Neural progenitor cell (in vitro differentiated cells): ENCODE measurements at places on chromosomes 2 and 18.

- DNase-seq, result no peak
Measured at GRCh38 chr2:109125593-109126500, 3.2 kb upstream of the SH3RF3 start.

- no peak for DNase-seq
Measured at GRCh38 chr18:10270151-10270571, 184.3 kb upstream of the APCDD1 start.

GRCh38 chr18:63775166-63775730, at the start of gene SERPINB7:
TSS of gene SERPINB7 (plus strand) at chr18:63775418. CDS start at chr18:63782373, 6,955 bp downstream.
- no peak for DNase-seq

DNA sequence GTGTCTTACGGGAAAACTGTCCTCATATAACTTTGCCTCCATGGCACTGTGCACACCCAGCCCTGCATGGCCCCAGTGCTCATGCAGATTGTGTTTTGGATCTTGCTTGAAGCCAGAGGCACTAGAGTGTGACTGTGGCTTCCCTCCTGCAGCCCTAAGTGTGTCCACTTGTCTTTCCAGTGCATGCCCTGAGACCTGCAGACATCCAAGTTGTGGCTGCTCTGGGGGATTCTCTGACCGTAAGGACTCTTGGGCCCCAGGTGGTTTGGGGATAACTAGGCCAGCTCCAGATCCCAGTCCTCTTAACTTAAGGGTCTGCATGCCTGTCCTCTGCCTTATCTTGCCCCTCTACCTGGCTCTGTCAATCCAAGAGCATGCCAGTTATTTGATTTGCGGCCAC, 96.6 kb downstream of the PLB1 start:
- no peak for DNase-seq

GRCh38 chr2:153770359-153770991, 101.2 kb upstream of the GALNT13 start:
- peak; percentile 22 for DNase-seq

DNA sequence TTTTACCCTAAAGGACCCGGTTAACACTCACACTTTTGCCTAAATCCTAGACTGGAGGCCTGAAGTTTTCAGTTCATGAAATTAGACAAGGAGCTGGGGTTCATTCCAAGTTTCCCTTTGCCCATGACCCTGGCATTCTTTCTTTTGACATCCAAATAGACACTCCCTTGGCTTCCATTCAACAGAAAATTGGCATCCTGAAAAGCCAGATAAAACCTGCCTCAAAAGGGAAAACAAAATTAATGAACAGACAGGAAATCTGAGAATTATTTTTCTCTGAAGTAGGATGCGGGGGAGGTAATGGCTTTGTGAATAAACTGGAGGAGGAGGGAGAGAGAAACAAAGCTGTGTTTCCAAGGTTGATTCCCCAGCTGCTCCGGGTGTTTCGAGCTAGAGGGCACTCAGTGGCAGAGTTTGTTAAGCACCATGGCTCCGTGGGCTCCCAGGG, 41.0 kb downstream of the SPP2 start:
- DNase-seq, result no peak

DNA sequence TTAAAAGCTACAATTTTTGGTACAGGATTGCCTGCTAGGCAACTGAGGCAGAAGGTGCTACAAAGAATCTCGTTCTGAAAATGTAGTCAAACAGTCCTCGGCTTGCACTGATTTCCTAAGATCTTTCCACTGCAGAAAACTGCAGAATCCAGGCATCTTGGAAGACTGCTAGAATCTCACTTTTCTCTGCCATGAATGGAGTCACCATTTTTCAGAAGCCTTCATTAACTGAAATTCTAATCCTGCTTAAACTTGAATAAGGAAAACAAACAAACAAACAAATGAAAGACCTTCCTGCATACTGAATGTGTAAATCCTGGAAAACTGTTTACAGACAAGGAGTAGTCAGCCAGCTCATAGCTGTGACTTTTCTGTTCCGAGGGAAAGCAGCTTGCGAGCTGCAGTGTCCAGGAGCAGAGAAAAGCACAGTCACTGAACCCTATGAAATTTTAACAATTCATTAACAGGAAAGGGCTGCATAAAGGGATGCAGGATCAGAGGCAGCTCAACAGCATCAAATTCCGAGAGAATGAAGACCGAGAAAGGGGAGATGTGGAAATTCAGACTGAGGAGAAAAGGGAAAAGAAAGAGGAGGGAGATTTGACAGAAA, 210.5 kb upstream of the PIK3C3 start:
- peak; percentile 60 for DNase-seq

GRCh38 chr2:162926907-162927306, 88.3 kb upstream of the KCNH7 start:
- DNase-seq, result no peak

DNA sequence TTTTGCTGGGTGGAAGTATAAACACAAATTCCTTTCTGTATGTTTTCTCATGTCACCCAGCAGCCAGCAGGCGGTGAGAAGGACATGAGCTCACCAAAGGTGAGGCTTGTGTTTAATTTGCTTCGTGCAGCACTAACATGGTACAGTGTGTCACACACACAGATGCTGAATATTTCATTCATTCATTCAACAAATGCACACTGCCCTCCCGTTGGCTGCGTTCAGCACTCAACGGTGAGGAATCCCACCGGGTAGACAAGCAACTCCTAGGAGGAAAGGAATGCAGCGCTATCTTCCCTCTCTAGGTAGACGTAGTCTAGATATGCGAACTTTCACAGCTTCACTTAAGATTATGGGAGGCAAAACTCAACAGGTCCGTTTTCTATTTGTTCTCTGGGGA, 85.1 kb downstream of the LONRF2 start:
- no peak for DNase-seq

DNA sequence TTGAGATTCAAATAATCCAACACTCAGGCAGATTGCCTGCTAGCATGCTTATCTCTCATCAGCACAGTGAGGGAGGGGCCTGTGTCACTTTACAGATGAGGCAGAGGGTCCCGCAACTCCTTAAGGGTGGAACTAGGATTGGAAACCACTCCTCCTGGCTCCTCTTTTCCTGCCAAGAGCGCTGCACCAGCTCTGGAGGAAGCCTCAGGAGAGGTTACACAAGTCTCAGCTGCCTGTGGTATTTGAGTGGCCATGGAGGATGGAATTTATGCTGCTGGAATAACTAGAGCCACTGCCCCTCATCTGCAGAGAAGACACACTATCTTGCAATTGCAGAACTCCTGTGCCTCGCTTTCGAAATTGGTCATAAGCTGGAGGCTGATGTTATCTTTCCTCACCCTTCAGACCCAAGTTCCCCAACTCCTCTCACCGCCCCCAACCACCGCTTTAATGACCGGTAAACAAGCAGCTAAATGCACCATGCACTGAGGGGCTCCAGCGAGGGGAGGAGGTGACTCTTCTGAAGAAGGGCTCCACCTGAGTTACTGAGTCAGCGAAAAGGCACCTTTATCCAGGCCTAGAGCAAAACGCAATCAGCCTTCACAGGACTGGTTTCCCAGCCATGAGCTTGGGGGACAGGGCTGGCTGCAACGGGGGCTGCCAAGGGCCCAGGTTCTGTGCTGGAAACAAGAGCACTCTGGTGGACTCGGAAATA, 245.8 kb downstream of the SOX11 start:
- no peak for DNase-seq

DNA sequence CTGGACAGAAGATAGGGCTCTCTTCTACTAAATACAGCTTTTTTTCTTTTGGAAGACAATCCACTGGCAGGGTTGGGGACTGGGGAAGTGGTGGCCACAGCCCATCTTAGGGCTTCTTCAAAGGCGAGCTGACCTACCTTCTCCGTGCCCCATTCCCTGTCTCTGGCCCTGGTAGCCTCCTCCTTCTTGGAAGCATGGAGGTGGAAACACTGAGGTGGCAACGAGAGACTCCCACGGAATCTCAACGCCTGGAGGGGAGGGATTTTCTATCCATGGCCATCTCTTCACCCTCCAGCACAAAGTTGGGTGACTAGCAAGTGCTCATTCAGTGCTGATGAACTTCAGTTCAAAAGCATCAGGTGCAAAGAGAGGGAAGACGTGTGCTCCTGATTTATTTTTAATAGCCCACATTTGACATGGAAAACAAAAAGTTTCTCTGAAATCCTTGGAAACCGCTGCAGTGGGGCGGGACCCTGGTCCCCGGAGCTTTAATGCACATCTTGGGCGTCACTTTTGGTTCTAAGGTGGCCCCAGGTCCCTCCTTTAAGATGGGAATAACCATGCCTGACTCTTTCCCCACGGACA, 633 bp upstream of the ARMC9 start:
- DNase-seq, result no peak

- no peak for DNase-seq
Measured at GRCh38 chr2:189012351-189012750, 38.2 kb downstream of the COL3A1 start.

DNA sequence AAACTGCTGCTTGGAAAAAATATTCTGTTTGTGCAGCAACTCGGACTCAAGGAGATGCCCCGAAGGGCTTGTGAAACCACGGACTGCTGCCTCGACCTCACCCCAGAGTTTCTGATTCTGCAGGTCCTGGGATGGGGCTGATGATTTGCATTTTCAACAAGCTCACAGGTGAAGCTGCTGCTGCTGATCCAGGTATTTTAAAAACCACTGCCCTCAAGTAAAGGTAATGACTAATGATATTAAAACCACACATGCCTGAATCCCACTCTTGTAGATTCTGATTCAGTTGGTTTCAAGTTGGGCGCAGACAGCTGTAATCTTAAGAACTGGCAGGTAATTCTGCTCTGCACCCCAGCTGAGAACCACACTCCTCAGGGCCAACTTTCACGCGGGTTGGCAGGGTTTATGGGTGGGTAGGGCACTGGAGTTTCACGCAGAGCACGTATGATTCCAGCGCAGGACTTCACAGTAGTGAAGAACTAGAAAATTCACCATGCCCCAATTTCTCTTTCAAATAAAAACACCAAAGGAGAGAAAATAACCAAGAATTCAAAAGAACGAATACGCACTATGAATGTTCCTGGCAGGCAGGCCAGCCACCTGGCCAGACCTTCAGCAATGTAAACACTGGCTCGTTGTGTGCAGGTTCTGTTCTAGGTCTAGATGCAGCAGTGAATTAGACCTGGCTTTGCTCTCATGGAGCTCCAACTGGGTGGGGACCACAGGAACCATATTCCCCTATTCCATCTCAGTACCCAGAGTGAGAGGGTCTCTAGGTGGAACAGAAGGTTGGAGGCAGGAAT, 74.6 kb upstream of the ZFP36L2 start:
- DNase-seq, result no peak

- DNase-seq, result peak; percentile 58
Measured at GRCh38 chr2:105125428-105125827, 87.6 kb downstream of the MRPS9 start.

DNA sequence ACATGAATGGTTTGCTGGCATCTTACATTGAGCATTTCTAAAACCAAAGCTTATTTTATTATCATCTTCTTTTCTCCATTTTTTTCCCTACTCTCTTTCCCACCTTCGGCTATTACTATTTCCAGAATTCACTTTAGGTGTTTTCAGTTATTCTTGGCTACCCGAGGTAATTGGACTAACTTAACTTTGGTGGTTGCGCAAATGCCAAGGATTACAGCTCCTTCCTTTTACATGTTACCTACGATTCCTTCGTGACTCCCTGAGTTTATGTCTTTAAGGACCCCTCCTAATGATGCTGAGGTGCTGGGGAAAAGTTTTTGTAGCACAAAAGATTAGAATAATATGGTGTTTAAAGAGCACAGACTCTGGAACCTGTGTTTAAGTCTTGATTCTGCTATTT, 14.3 kb downstream of the KIAA1328 start:
- no peak for DNase-seq

- no peak for DNase-seq
Measured at GRCh38 chr2:28403370-28403956, 10.8 kb downstream of the FOSL2 start.

DNA sequence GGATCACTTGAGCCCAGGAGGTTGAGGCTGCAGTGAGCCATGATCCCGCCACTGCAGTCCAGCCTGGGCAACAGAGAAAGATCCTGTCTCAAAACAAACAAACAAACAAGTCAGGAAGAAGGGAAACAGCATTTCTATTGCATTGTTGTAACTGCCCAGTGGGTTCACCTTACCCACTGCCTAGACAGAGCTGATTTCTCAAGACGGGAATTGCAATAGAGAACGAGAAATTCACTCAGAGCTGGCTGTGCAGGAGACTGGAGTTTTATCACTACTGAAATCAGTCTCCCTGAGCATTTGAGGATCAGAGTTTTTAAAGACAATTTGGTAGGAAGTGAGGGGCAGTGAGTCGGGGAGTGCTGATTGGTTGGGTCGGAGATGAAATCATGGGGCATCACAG, 24.2 kb upstream of the RTTN start:
- DNase-seq, result no peak

DNA sequence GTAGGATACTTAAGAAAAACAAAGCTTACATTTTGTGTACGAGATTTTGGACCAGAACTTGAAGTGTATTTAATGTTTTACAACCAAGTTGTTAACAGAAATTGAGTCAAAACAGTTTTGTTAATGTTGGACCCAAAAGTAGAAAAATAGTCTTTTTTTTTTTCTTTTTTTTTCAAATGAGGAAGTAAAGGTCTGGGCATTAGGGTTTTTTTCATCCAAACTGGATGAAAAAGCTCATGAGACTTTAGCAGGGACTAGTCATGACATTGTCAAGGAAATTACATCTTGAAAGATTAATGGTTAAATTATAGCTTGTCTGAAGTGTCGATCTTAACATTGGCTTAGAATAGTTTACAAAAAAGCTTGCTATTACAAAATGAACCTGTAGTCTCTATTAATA, 32.3 kb downstream of the CCNT2 start:
- DNase-seq, result no peak

DNA sequence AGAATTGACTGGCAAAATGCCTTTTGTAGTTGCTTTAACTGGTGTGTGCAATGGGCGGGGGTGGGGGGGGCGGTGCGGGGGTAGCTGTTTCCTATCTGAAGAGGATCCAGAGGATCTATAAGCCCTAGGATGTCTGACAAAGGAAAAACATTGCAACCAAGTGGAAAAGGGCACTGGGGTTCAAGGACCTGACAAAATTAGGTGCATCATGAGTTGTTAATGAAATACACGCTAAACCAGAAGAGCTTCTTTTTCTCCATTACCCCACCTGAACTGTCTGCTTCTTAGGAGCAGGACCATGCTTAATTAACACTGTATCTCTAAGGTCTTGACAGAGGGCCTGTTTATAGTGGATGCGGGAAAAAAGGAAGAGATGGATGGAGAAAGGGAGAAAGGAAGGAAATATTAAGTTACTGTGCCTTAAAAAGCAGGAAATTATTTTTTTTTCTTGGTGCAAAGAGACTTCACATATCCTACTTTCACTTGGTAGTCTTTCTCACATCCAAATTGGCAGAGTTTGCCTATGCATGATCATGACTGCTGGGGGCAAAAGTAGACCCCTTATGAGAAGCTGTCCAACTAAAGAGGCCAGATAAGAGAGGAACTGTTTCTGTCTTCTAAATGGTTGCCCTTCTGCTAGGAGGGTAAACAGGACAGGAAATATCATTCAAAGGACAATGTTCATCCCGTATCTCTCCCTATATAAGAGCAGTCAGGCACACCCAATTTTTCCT, 4.6 kb downstream of the RND3 start:
- DNase-seq, result no peak

GRCh38 chr2:226411727-226412360, 387.8 kb downstream of the IRS1 start:
- no peak for DNase-seq

- DNase-seq, result no peak
Measured at GRCh38 chr2:43314299-43314927, 88.0 kb upstream of the ZFP36L2 start.
